ENCODE measurements at places on chromosomes 5 and 9.

GRCh38 chr9:75685062-75685461, 205.4 kb upstream of the PCSK5 start:
- DNase-seq: no peak

DNA sequence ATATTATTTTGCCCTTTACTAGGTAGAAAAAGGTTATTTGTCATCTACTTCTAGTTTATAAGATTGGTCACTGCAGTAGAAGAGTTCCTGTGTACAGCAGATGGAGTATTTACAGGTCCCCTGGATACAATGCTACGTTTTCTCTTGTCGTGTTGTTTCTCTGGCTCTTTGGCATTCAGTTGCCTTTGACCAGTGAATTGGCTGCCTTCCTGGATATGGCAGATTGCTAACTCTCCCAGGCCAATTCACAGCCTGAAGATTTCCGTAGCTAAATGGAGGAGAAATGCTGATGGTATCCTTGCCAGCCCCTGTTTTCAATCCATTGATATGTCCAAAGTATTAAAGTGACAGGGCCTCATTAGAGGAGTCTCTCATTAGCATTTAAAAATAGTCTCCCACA, 32.5 kb upstream of the GNAQ start:
- no peak for DNase-seq

DNA sequence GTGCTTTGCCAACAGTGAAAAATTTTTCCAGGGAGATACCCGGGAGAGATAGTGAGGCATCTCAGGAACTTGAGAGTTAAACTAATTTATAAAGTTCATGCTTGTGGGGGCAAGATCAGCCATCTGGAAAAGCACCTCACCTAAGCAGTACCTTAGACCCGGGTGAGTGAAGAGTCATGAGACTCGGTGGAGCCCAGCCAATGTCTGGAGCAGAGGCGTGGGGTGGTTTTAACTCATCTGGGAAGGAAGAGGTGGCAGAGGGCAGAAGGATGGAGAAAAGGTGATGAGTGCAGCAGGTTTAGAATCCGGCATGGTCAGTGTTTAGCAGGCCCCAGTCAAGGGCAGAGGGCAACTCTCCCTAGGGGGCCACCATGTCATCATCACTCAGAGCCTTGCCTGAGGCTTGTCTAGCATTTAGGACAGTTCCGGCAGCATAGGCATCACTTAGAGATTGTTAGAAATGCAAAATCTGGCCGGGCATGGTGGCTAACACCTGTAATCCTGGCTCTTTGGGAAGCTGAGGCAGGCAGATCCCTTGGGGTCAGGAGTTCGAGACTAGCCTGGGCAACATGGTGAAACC, 4.3 kb upstream of the RNF183 start:
- no peak for DNase-seq

- DNase-seq: peak; percentile 30
Measured at GRCh38 chr5:124210111-124210910, 536.1 kb downstream of the ZNF608 start.

DNA sequence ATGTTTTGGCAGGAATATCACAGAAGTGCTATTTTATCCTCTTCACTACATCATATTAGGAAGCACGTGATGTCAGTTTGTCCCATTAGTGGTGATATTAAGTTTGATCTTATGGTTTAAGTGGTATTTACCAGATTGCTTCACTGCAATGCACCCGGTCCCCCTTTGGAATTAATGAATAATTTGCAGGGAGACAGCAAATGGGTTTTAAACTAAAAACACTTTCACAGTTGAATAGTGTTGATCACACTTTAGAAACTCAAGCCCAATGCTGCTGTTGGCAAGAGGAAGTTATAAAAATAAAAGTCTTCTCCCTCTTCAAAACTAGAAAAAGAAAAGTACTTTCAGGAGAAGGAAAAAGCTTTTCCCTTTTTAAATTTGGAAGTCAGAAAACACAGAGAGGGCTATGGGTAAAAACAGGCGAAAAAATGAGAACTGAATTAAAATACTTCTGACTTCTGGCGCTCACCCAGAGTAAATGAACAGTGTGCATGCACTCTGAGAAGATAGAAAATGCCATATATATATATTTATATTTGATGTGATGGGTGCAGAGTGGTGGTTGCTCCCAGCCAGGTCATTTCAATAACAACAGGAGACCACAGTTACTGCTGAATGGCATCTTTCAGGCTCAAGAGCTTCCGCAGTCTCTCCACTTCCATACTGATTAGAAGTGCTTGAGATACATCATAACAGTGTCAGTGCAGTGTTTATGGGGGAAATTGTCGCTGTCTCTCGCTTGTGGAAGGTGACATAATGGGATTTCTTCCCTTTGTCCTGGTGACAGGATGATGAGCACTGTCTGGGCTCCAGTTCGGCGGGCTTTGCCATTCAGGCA, 278.0 kb downstream of the ZSWIM6 start:
- DNase-seq: no peak

DNA sequence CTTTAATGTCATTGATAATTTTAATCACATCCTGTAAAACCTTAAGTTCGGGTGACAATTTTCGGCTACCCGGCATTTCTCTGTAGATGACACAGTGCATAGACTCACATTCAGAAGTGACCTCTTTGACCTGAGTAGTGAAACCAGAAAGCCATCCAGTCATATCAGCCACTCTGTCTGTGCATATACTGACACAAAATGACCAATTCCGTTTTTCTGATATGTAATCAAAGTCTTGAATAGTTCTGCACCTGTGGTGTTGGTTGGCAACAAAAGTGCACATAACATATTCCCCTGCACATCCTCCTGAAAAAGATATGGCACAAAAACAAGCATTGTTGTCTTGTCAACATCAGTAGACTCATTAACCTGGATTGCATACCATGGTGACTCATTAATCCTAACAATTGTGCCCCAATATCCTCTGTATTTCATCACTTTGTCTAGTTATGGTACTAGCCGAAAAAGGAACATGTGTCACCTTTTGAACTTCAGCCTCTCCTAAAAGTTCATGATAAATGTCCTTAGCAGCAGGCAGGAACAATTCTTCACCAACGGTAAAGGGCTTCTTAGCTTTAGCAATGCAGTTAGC, 4.6 kb upstream of the HNRNPA0 start:
- DNase-seq: no peak
